ENCODE measurements at places on chromosomes 4 and X.

DNA sequence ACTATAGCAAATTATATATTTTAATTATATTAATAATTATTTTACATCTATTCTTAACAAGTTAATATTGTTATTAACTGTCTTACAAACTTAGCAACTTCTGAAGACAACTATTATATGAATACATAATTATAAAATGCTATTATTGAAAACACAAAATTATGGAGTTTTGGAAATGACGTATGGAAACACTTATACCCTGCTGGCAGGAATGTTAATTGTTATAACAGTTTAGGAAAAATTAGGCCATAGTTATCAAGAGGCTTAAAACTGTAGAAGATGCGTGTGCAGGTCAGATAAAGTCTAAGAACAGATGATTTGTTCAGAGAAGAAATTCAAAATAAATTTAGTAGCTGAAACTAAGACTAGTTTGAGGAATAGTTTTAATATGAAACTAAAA, 211.7 kb downstream of the FAT4 start:
- no peak for ATAC-seq

DNA sequence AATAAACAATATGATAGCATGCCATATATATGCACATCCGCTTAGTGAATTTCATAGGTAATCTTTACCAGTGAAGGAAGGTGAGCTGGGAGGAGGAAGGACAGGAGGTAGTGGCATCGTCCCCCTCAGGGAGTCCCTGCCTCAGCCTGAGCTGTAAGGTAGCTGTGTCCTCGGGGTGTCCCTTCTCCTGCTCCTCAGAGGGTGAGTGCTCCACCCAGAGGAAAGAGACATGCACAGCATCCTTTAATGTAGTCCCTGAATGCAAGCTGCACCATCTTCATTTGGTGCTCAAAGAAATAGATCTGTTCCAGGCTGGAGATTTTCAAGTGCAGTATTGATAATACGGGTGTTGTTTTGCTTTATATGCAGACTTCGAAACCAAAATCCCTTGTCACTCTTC, 330.4 kb upstream of the SFRP2 start:
- no peak for ATAC-seq

DNA sequence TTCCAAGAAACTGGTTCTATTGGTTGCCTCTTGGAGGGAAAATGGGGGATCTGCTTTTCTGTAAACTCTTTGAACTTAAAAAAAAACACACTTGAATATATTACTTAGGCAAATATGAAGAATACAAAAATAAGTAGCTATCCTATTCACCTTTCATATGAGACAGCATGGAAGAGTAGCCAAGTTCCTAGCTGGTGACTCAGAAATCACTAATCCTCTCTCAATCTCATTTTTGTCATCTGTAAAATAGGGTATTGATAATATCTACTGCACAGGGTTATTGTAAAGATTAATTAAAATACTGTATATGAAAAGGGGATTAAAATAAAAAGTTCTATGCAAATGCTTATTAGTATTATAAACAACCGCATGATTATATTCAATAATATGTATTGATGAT, 12.7 kb downstream of the MGARP start:
- ATAC-seq: no peak

GRCh38 chr4:176718881-176719280, 73.8 kb downstream of the VEGFC start:
- ATAC-seq: no peak

DNA sequence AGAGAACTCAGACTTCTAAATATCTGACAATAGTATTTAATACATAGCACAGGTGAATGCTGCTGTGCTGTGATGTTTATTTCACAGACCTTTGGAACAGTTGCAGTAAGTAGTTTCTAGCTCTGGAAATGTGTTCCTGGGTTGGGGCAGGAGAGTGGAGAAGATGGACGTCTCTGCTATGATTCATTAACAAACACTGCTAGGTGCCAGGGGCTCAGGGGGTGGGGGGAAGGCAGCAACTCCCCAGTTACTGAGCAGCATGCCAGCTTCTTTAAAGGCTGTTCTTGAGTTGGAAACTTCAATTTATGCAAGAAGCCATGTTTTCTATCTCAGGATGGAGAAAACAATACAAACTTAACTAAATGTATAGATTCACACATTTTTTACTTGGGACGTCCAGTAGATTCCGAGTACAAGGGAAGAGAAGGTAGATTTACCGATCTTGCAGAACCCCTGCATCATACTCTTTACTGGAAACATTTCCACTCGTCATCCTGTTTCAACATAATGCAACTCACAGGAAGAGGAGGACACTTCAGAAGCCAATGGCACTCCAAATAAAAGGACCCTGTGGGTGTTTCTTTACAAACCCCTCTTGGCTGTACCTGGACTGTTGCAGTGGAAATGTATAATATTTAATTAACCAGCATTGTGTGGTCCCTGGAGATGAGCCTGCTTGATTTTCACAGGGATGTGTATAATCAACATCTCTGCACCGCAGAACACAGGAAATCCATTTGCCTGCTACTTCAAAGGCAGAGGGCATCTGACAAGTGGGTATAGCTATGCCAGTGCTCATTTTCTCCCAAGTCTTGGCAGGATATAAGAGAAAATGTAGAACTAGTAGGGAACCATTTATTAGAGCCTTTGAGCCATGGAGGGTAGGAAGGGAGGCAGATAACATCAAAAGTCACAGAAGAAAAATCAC, 171.4 kb downstream of the SH3KBP1 start:
- ATAC-seq: no peak

DNA sequence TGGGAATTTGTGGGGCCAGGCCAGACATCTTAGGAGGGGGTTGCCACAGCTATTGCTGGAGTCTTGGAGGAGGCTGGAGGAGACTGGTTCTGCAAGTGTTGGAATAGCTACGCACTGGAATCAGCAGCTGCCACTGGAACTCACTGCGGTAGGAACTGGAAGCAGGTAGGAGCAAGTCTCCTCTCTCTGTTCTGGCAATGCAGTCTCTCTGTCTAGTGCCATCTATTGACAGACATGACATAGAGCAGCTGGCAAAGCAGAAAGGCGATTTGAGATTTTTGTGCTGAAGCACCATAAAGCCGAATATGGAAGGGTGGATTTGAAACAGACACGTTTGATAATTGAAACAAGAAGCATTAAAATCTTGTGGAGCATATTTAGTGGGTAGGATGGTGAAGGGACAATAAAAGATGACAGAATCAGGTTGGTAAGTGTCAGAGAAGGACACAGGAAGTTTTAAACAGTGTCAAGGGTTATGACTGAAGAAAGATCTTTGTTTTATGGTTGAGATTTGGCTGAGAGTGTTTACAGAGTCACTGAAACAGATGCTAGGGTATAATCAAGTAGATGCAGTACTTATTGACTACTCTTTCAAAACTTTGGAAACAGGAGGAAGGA, 23.5 kb upstream of the SYNPO2 start:
- no peak for ATAC-seq

DNA sequence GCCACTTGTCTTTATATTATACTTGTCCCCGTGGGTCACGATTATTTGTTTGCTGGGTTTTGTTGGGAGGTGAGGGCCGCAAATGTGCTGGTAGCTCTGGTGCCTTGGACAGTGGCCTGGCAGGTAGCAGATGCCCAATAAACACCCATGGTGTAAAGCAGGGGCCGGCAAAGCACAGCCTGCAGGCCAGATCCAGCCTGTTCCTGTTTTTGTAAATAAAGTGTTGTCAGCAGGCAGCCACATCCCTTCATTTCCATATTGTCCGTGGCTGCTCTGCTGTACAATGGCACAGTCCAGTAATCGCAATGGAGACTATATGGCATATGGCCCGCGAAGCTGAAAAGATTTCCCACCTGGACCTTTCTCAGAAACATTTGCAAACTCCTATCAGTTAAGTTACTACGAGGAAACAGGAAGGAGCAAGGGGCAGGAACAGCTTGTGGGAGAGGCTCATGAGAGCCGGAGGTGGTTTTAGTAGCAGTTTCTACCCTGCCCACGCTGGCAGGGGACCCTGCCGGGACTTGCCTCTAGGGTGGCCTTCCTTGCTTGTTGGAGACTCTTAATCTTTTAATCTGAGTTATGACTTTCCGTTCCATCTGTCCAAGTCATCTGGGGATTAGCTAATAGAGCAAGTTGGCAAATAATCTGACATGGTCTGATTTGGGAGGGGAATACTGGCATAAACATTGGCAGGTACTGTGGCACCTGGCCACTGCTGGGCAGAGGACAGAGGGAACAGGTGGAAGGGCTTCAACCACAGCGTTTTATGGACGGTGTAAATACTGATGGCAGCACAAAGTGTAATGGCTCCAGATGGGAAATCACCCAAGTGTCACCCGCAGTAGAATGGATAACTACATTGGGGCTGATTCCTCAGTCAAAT, 19.6 kb downstream of the CLCN4 start:
- ATAC-seq: no peak

GRCh38 chr4:59381591-59381990, 1818.5 kb upstream of the ADGRL3 start:
- ATAC-seq: no peak

DNA sequence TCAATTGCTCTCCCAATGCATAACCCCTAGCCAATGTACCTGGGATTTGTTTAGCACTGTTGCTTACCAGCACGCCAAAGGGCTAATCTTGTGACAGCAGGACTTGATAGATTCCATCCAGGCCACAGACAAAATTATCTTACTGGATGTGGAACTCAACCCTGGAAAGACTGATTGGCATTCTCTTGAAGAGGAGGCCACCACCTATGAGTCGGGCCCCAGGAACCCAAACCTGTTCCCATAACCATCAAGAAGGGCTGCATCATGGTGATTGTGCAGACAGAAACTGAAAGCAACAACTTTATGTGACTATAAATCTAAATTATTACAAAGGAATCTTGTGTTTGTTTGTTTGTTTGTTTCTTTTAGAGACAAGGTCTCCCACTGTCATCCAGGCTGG, 19.9 kb upstream of the TMEM255A start:
- no peak for ATAC-seq

- ATAC-seq: no peak
Observed at GRCh38 chr4:102454981-102455685, 46.0 kb upstream of the NFKB1 start.

- no peak for ATAC-seq
Observed at GRCh38 chr4:38367642-38368174, 296.3 kb upstream of the KLF3 start.

- ATAC-seq: no peak
Observed at GRCh38 chr4:78584863-78585547, 33.4 kb downstream of the ANXA3 start.

- ATAC-seq: no peak
Observed at GRCh38 chrX:94576367-94577004, 902.5 kb downstream of the FAM133A start.

DNA sequence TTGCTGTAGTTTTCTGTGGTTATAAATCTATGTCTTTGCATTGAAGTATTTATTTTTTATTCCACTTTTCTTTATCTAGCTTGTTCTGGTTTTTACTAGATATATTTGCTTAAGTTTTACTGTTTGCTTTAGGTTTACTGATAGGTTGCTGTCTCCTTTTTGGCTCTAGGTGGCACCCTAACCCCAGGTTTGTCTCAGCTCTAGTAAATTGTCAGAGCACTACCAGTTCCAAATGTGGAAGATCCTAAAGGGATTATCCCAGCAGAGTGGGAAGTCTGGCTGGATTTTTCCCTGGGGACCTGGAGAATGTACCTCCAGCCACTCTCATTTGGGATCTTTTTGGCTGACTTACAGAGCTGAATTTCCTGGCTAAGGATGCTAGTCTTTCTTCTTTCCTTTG, 106.1 kb downstream of the PBDC1 start:
- no peak for ATAC-seq

DNA sequence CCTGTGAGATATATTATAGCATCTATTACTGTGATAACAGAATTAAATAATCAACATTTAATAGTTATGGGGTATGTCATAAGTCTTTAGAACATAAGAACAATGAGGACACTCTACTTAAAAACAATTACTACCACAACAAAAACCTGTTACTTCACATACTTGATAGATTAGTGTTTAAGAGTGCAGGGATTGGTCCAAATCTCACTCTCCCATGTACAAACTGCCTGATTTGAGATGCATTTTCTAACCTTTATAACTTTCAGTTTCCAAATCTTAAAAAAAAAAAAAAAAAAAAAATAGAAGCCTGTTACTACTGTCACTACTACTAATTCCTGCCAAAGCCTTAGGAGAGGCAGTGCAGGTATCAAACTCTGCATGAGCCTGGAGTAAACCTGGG, 5.6 kb downstream of the PCDH18 start:
- ATAC-seq: no peak

- ATAC-seq: no peak
Observed at GRCh38 chr4:905485-906338, 26.4 kb downstream of the GAK start.

- no peak for ATAC-seq
Observed at GRCh38 chrX:129749069-129749468, 10.3 kb downstream of the XPNPEP2 start.

GRCh38 chr4:73668782-73669201, 48.6 kb upstream of the RASSF6 start:
- ATAC-seq: no peak

DNA sequence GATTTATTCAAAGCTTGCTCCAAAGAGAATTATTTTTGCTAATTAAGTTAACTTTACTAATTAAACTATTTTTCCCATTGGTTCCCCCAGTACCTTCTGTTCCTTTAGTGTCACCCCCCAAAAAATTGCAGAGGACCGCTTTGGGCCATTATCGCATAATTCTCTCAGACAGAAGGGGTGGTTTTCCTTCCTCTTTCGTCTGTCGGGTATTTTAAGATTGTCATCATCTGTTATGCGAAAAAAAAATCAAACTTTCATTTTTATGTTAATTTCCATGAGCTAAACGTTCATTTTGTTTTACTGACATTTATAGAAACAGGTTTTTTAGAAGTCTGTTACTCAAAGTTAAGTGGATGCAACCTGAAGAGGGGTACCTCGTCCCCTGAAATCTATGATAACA, 76.2 kb upstream of the DDX3X start:
- ATAC-seq: no peak

- no peak for ATAC-seq
Observed at GRCh38 chr4:40648742-40649281, 19.1 kb upstream of the RBM47 start.

GRCh38 chr4:139942241-139942640, 211.7 kb downstream of the MAML3 start:
- no peak for ATAC-seq

- no peak for ATAC-seq
Observed at GRCh38 chr4:183335369-183335940, 13.2 kb upstream of the CLDN24 start.

- ATAC-seq: no peak
Observed at GRCh38 chr4:139593091-139593564, 37.1 kb upstream of the SETD7 start.

DNA sequence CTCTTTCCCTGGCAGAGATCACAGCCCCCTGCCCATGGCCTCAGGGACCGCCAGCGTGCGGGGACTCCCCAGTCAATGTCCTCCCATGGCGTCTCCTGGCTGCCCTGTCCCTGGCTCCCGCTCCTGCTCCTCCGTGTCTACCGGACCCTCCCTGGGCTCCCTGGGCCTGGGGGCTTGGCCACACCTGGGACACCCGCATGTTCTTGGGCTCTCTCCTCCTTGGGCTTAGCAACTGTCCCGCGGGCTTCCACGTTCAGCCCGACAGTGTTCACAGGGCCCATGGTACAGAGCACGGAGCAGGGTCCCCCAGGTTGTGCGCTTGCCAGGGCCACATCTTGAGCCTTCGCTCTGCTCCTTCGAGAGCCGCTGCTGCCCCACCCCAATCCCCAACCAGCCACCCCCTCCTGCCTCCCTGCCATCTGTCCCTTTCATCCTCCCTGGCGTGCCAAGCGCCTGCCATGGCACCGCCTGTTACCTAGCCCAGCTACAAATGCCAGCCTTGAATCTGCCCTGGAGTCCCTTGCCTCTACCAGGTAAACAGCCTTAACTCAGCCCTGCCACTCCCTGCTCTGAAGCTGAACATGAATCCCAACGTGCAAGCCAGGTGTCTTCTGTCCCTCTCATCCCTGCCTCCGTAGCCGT, 3.9 kb downstream of the AVPR2 start:
- no peak for ATAC-seq

Data from stimulated activated memory B cell treated with anti-CD40 and anti-IgM and Interleukin-4, amounts not matched to agents 10 μg/mL and 1 μg/mL and 100 μg/mL, for 72 hours (primary cell).